NCI-H2081 (cell line): ENCODE measurements at places on chromosomes 7 and 10.

- no peak for DNase-seq
Measured at GRCh38 chr10:132471484-132471883, 66.1 kb upstream of the INPP5A start.

GRCh38 chr10:126516515-126516914 is 128.2 kb upstream of the ADAM12 start:
- DNase-seq, result no peak

DNA sequence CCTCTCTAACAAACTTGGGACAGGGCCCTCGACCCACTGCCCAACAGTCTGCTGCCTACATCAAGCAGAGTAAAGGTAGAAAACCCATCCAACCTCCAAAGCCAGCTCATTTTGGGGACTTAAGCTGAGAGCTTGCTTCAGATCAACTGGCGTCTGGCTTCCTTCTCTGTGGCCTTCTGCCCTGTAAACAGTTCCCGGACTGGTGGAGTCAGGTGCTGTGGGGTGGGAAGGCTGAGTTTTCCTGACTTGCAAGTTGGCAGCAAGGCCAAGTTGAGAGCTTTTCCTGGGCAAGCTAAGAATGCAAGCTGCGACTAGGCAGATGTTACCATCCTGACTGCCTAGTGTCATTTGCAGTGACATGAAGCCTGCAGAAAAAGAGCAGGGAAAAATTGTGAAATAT is 3.7 kb downstream of the GALNT17 start:
- no peak for DNase-seq

DNA sequence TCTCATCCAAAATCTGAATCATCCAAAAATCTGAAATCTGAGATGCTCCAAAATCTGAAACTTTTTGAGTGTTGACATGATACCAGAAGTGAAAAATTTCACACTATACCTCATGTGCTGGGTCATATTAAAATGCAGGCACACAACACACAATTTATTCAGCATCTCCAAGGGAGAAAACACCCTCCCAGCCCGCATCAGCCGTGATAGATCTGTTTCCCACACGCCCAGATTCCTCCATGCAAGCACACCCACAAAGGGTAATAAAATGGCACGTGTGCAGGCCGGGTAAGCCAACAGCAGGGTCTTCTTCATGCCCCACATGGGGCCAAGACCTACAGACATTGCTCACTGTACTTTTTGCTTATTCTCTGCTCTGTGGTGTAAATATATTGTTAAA is 173.1 kb upstream of the FERD3L start:
- DNase-seq, result no peak

- DNase-seq, result no peak
Measured at GRCh38 chr10:61791216-61791615, 110.3 kb upstream of the ARID5B start.

GRCh38 chr10:33288127-33288526 is 46.3 kb downstream of the NRP1 start:
- DNase-seq, result no peak
